ENCODE measurements at places on chromosomes 2 and 18.

- DNase-seq: no peak
Observed at GRCh38 chr18:22367303-22367702, 50.4 kb downstream of the CTAGE1 start.

GRCh38 chr18:52340406-52341102, 557 bp downstream of the DCC start:
- DNase-seq: no peak

- DNase-seq: no peak
Observed at GRCh38 chr2:99956232-99957030, 186.0 kb downstream of the AFF3 start.

DNA sequence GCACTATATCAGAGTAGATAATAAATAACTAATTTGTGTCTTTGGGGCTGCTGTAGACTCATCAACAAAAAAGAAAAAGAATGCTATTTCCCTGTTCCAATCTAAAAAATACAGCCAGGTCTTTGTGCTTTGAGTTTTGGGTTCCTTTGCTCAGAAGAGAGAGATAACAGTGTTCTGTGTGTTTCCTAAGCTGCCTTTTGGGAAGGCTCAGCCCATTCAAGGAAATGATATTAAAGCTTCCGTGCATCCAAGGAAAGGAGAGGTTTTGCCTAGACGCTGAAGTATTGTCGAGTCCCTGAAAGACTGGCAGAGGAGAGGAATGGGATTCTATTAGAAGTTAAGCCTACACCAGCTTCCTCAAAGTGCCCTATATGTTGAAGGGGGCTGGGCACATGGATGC, 25.8 kb upstream of the LRP2 start:
- DNase-seq: no peak

DNA sequence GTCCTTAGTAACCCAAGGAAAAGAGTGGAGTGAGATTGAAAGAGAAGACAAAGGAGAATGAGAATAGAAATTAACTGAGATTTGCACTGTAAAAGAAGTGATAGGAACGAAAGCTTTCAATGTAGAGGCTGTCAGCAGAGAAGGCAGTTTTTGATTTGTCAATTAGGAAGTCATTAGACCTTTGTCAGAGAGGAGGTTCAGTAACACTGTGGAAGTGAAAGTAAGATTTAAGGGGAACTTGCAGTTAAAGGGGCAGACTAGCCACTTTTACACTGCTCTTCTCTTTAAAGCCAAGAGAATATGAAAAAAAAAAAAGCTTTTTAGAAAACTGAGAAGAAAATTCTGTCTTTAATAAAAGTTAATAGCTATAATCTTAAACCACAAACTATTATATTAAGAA, 11.5 kb upstream of the KYNU start:
- DNase-seq: no peak

GRCh38 chr2:159933727-159934049, 128.7 kb downstream of the PLA2R1 start:
- DNase-seq: no peak

DNA sequence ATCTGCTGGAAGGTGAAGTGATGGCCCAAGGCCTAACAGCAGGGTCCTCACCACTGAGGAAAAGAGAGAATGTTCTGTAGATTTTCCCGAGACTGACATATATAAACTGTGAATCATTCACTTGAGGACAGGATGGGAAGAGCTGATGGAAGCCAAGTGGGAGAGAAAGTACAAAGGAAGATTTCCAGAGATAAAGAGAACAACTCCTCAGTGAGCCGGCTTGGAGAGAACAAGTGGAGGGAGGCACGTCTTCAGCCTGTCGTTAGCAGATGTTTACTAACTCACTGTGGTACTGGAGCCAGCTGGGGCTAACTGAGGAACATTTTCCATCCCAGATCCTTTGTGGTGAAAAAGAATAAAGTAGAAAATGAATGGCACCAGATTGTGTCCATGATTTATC, 552.9 kb upstream of the TNP1 start:
- DNase-seq: no peak

- DNase-seq: no peak
Observed at GRCh38 chr2:208820014-208820688, 413.6 kb downstream of the PTH2R start.

DNA sequence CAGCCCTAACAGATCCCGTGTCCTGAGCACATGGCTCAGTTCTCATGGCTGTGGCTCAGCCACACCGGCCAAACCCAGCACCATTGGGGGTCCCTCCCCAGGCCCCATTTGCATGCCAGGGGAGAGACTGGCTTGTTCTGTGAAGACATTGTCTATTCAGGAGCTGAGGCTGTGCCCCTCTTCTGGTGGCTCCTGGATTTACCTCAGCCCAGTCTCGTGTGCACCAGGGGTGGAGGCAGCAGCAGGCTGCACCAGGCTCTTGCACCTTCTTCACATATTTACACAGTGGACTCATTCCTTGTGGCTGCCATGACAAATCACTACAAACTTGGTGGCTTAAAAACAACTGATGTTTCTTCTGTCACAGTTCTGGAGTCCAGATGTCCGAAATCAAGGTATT, 92.4 kb upstream of the ITGA6 start:
- no peak for DNase-seq

- no peak for DNase-seq
Observed at GRCh38 chr18:9831036-9831722, 54.6 kb upstream of the TXNDC2 start.

DNA sequence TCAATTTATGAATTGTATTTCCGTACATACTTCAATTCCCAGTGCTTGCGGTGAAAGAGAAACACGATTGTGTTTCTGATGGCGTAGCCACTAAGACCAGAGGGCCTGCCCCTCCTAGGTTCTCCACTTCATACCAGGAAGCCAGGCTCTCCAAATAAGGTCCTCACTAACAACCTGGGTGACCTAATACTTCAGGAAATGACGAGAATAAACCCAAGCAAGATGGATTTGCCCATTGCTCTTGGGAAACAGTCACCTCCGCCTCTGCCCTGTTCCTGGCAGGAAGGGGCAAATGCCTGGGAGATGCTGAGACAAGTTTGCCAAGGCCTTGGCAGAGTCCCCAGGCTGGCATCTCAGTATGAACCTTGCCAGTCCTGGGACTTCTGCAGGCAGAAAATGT, 41.8 kb downstream of the TTC32 start:
- DNase-seq: no peak

DNA sequence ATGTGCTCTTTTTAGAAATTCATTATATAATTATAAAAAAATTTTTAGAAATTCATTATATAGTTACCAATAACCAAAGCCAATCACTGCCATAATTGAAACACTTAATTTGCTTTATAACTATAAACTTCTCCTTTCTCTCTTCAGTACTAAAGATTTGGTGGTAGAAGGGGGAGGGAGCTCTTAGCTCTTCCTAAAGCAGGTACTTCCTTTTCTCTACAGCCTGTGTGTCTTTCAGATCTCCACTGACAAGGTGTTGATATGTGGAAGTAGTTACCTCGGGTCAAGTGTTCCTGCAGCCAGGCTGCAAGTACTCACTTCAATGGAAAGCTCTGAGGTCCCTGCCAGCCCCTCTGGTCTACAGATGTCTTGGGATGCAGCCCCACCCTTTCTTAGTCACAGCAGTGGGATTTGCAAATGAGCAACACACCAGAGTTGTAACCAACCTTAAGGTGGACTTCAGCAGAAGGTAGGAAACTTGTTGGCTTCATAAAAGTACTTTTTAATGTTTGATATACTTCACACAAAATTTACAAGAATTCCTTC, 690.0 kb downstream of the ARHGAP15 start:
- DNase-seq: no peak
